ENCODE measurements at places on chromosomes 12 and 14. TPM values are rescaled to one million over a fixed set of nuclear protein-coding genes. Genes with fewer than 3 reads are reported as not detected.
A peak's percentile ranks its signal among the peaks of the same experiment; 100 is the strongest.

- peak; percentile 82 for DNase-seq
Observed at GRCh38 chr12:92059960-92060359, 85.7 kb downstream of the BTG1 start.

GRCh38 chr14:21268617-21269251, 508 bp downstream of the HNRNPC start:
- DNase-seq, result peak; percentile 65

DNA sequence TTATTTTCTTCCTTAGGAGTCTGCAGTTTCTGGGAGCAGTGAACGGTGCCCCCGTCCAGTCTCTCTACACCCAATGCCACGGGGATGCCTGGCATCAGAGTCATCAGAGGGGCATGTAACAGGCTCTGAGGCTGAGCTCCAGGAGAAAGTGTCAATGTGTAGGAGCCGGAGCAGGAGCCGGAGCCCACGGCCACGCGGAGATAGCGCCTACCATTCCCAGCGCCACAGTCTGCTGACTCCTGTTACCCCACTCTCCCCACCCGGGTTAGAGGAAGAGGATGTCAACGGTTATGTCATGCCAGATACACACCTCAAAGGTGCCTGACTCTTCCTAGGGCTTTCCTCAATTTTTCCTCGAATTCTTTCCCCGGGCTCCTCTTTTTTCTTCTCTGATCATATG, 3.3 kb upstream of the PA2G4 start:
- DNase-seq, result no peak

The POTEG gene
- not detected for polyA plus RNA-seq

The PPFIA2 gene
- not detected for polyA plus RNA-seq

The GSC gene
- not detected for polyA plus RNA-seq

Measured in IMR-90 (cell line).